ENCODE measurements at places on chromosomes 2 and 18.

GRCh38 chr2:148027822-148028221 lies 6.9 kb downstream of the MBD5 start:
- DNase-seq, result no peak

DNA sequence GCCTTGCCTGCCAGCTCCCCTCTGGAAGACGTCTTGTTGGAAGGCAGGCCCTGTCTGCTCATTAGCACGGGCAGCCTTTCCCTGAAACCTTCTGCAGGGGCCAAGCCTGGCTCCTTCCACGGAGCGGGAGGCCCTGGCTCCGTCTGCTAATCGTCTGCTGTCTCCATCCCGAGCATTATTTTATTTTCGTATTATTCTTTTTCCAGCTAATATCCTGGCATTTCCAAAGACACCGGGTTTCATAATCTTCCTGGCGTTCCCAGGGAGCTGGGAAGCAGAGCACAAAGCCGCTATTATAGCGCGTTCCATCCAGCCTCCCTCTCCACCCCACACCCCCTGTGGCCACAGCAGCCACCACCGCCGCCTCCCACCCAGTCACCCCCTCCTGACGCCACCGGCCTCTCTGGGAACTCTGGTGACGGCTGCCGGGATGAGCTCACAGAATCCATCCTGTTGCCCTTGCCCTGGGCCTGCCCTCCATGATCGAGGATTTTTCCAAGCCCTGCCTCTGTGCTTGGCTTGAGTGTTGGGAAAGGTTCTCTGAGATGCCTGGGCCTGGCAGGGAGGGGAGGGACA lies 125.5 kb downstream of the DYSF start:
- DNase-seq, result no peak

DNA sequence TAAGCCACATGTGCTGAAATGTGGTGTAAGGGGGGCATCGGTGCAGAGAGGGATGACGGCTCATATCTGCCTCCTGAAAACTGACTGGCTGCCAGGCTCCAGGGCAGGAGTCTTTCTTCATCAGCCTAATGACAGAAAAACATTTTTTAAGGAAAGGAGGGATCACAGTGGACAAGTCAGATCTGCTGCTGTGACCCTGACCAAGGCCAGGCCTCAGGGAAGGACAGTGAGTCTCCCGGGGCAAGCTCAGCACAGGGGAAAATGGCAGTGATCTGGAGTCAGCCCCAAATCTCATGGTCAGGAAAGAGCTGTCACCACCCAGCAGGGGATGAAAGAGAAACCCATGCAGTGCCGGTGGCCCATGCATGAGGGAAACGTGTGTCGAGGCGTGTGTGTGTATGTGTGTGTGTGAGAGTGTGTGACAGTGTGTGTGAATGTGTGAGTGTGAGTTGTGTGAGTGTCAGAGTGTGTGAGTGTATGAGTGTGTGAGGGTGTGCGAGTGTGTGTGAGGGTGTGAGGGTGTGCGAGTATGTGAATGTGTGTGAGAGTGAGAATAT lies 134.5 kb downstream of the INHBB start:
- no peak for DNase-seq

- DNase-seq, result no peak
Observed at GRCh38 chr2:38661306-38661705, 4.6 kb upstream of the GALM start.

GRCh38 chr2:231312066-231312465 lies 83.4 kb upstream of the B3GNT7 start:
- no peak for DNase-seq

DNA sequence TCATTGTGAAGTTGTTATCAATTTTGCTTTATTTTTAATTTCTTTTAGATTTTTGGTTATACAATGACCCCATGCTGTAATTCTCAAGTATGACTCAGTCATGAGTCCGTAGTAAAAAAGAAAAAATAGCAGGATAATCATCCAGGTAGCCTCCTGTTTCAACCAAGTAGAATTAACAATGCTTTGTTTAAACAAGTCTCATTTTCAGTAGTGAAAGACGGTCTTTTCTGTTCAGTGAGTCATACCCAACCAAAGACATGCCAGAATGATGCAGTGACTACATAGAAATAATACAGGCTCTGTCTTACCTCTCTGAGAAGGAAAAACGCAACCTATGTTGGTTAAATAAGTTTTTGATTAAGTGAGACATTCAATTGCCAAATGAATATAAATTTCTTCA lies 67.8 kb upstream of the DSC1 start:
- DNase-seq, result no peak

- DNase-seq, result no peak
Observed at GRCh38 chr2:101081375-101081907, 69.7 kb downstream of the TBC1D8 start.

DNA sequence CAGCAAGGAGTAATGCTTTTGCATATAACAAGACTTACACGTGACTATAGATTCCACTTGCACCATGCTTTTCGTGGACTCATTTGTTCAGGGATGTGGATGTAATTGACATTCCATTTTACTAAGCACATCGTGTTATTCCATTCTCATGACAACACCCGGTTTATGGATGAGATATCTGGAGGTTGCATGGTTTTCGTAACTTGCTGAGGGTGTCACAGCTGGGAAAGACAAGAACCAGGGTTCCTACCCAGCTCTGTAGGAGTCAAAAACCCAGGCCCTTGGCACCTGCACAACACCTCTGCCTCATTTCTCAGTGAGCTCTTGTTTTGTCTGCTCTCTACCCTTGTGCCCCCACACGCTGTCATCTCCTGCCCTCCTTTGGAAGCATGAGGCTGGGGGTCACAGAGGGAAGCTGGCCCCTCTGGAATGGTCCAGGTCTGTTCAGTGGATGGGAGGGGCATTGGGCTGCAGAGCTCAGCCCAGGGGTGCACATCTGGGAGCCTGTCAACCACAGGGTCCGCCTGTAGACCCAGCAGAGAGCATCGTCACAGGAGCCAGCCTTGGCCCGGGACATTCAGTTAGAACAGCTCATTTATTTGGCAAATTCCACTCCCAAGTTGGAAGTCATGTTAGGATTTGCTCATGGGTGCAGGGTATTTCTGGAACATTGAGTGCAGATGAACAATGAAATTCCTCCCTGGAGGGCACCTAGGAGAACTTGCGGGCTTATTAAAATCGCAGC lies 120.1 kb upstream of the TWIST2 start:
- no peak for DNase-seq

DNA sequence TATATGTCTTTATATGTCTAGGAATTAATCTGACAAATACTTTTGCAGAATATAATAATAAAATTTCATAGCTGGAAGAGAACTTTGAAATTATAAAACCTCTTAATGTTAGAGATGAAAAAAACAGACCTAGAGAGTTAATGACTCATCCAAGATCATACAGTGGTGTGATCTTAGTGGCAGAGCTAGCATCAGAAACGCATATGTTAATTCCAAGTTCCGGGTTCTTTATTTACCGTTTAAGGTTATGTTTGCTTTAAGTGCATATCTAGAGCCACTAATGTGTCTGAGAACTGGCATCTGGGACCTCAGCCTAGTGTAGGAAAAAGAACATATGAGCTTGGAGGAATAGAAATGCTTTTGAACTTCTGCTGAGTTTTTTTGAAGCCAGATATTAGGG lies 24.3 kb downstream of the CERS6 start:
- no peak for DNase-seq

DNA sequence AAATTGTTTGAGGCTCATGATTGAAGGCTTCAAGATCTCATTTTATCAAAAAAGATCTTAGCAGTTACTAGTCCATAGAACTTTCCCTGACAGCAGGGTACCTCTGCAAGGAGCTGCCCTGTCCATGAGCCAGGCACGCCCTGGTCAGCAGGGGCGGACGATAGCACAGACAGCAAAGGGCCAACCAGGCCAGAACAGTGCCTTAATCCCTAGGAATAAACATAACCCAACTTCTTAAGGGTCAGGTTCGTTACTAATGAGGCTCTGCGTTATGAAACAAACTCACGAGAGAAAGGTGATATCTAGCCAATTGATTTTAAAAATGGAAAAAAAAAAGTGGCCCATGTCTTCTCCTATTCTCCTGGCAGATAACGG lies 59.2 kb downstream of the BCL2 start:
- no peak for DNase-seq

- no peak for DNase-seq
Observed at GRCh38 chr2:135850892-135851668, 14.1 kb upstream of the LCT start.

DNA sequence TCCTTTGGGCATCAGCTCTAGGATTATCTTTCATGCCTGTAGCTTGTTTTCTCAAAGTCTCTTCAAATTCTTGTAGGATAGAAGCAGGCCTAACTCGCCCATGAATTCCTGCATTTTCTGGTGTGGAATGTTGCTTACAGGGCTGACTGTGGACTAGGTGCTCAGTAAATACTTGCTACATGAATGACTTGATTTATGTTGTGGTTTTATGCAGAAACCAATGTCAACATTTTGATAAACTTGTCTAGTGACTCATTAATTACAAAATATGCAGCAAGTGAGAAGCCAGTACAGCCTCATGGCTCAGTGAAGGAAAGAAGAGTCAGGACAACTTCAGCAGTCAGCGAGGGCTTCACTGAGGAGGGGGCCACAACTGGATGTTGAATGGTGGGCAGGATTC lies 110.6 kb upstream of the SIX2 start:
- DNase-seq, result no peak

DNA sequence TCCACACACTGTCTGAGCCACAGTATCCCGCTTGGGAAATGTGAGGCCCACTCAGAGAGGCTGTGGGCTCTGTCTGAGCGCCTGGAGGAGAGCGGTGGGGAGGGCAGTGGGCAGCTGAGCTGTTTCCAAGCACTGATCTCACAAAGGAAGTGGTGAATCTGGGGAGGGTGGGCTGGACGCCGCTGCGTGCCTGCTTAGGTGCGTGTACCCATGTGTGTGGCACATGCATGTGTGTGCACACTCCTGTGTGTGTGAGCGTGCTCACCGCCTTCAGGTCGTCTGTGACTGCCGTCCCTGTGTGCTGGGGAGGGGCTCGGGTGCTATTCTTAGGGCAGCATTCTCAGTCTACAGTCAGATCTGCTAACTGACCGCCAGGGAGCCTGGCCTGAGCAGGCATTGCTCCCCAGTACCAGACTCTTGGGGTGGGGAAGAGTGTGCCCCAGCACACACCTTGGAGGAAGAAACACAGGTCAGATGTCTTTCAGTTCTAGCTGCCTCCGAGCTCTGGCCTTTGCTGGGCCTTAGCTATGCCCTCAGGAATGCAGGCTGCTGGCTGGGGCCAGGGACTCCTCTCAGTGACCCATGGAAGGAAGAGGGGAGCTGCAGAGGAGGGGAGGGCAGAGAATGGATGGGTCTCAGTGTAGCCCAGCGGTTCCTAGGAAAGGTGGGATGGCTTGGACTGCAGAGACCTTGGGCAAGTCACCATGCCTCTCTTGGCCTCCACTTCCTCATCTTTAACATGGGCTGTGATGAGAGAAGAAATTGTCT lies 31.4 kb downstream of the KCNIP3 start:
- DNase-seq, result no peak

DNA sequence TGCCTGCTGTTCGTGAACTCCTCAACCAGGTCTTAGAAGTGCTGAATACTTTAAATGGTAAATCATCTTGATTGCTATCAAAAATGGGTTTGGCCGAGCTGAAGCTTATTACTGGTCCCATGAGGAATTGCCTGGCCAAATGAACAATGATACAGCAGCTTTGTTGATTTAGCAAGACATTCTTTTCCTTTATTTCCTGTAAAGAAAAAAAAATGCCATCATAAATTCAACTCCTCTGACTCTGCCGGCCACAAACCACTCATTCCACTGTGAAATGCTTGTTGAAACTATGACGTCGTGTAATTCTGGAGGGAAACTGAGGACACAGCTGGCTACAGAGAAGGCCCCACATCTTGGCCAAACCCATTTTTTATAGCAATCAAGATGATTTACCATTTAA lies 74.2 kb upstream of the ID2 start:
- no peak for DNase-seq

DNA sequence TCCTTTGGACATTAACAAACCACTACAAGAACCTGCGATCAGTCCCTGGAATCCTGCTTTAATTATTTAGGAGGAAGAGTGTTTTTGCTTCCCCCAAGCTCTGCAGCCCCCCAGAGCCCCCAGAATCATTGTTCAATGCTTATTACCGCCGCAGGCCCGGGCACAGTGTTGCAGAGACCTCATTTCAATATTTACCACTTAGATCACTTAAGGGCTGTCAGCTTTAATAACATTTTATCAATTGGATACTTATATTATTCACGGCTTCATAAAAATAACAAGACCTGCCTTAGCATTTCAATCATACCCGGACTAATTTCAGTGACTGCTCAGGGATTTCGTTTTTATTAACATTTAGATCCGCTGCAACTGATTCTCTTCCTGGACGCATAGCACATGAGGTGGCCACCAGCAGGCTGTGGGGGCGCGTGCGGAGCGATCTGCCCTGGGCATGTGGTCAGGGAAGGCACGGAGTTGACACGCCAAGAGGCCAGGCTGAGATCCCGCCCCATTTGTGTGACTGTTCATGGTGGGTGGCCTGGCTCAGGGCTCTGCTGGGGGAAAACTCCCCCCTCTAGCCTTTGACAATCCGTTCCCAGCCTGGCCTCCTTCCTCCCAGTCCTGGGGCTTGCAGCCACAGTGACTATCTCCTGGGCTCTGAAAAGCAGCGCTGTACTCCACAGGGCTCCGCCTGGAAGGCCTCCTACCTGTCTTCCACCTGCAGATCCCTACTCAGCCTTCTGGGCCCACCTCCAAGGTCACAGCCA lies 267.6 kb downstream of the SRBD1 start:
- DNase-seq, result no peak

DNA sequence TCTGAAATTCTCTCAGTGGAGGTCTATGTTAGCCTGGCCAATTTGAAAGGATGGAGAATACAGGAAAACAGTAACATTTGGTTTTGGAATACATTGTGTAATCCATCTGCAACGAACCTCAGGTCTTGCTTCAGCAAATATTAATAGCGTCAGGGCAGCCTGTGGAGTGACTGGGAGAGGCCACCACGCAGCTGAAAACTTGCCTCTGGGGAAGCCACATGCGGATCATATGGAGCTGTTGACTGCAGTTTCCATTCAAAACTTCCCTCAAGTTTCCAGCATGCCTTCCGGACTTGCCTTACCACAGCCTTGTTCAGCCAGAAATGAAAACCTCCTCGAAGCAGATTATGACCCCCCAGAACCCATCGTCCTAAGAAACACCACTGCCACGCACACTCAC lies 25.7 kb downstream of the BCL11A start:
- DNase-seq, result no peak

DNA sequence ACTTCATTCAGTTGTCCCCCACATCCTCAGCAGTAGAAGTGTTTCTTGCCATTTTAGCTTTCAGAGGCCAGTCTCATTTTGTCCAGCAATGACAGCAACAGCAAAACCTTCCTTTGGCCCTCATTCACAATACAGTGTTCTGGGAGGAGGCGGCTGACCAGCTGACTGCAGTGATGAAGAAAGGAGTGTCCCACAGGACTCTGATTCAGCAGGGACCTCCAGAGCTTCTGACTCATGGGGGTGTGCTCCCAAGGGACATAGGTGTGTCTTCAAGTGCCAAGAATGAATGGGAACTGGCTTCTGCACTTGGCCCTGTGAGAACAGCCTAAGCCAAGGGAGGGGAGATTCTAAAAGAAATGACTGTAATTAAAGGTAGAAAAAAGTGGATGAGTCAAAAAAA lies 147.0 kb upstream of the PELI1 start:
- no peak for DNase-seq

GRCh38 chr2:143230506-143231253 lies 101.5 kb downstream of the ARHGAP15 start:
- no peak for DNase-seq

Data from stimulated activated CD8-positive, alpha-beta memory T cell treated with anti-CD3 and anti-CD28 coated beads, Interleukin-12 subunit alpha, Interleukin-12 subunit beta, amount 100 ng/mL, for 1 hour (primary cell).